ENCODE measurements at places on chromosomes 7 and 10. TPM values are rescaled to one million over a fixed set of nuclear protein-coding genes. Genes with fewer than 3 reads are reported as not detected.
A peak's percentile ranks its signal among the peaks of the same experiment; 100 is the strongest.

- peak; percentile 84 for DNase-seq
- no peaks in the 10 kb centered on the region for H3K27me3 ChIP-seq
- H3K36me3 ChIP-seq = no peaks in the 10 kb centered on the region
- H3K27ac ChIP-seq = no peak overlapping the region
- H3K4me1 ChIP-seq = peaks cover 36% of the 10 kb centered on the region
Observed at GRCh38 chr10:132001238-132001972, 19.7 kb upstream of the BNIP3 start.

GRCh38 chr10:95187617-95188016 lies 6.4 kb upstream of the ACSM6 start:
- no peak overlapping the region for H3K4me3 ChIP-seq
- no peaks in the 10 kb centered on the region for H3K27me3 ChIP-seq
- no peak overlapping the region for H3K27ac ChIP-seq
- no peaks in the 10 kb centered on the region for H3K36me3 ChIP-seq
- no peak for DNase-seq

- no peak for DNase-seq
- H3K27ac ChIP-seq = peak overlapping the region; percentile 94
- H3K36me3 ChIP-seq = no peaks in the 10 kb centered on the region
- H3K27me3 ChIP-seq = no peaks in the 10 kb centered on the region
Observed at GRCh38 chr7:148543-148931, 43.8 kb upstream of the FAM20C start.

DNA sequence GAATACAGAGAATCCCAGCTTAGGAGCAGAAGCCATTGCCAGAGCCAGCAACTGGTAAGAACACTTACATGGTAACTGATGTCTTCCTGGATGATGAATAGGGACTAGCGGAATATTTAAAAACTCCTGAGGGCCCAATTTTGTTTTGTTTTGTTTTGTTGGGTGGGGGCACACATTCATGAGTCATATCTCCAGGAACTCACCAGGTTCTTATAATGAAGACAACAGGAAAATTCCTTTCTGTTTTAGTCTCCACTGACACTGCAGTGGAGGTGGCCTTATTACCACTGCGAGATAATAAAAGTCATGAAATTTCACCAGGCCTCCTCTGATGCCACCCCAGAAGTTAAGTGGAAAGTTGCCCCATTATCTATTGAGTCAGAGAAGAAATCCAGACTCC lies 6.6 kb upstream of the CUZD1 start:
- no peaks in the 10 kb centered on the region for H3K36me3 ChIP-seq
- no peak for DNase-seq
- no peak overlapping the region for H3K27ac ChIP-seq
- no peaks in the 10 kb centered on the region for H3K27me3 ChIP-seq

CNOT4 gene
- total RNA-seq = 36.8 TPM

DNA sequence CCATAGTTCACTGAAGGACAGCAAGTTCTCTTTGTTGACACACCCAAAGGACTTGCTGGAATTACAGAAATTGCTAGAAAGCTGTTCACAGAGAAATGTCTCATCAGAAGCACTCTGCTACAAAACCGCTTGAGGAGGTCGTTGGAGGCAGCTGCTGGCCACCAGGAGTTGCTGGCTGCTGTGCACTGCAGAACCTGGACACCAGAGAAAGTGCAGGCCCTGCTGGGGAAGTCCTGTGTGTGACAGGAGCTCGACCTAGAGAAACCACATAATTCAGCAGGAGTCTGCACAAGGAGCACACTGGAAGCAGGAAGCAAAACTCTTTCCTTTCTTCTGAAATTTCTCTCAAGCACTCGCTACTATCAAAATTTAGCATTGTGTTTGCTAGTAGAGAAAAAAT lies 461.5 kb upstream of the GHITM start:
- no peaks in the 10 kb centered on the region for H3K36me3 ChIP-seq
- no peak overlapping the region for H3K4me3 ChIP-seq
- no peaks in the 10 kb centered on the region for H3K4me1 ChIP-seq
- no peak overlapping the region for H3K27ac ChIP-seq

- no peaks in the 10 kb centered on the region for H3K27me3 ChIP-seq
- no peaks in the 10 kb centered on the region for H3K36me3 ChIP-seq
- DNase-seq = no peak
- peaks cover 14% of the 10 kb centered on the region for H3K4me1 ChIP-seq
- H3K4me3 ChIP-seq = no peak overlapping the region
Observed at GRCh38 chr10:117454502-117454901, 79.3 kb upstream of the PDZD8 start.

GRCh38 chr7:2617325-2617905 lies 14.4 kb upstream of the TTYH3 start:
- no peaks in the 10 kb centered on the region for H3K27me3 ChIP-seq
- no peak overlapping the region for H3K4me3 ChIP-seq
- peaks cover 65% of the 10 kb centered on the region for H3K4me1 ChIP-seq
- H3K27ac ChIP-seq = peak overlapping the region; percentile 36
- peak; percentile 47 for DNase-seq
- H3K36me3 ChIP-seq = no peaks in the 10 kb centered on the region

All from thyroid gland (tissue), 4 donors.